Activated CD8-positive, alpha-beta T cell treated with anti-CD3 and anti-CD28 coated beads, Interleukin-2, amount 10 ng/mL, durations not matched to agents 7 days and 5 days (primary cell): ENCODE measurements at places on chromosomes 16 and 17. TPM values are rescaled to one million over a fixed set of nuclear protein-coding genes. Genes with fewer than 3 reads are reported as not detected.

GRCh38 chr17:46738544-46738943, 79.9 kb downstream of the WNT3 start:
- DNase-seq, result no peak

GRCh38 chr17:67750067-67750466, 32.3 kb downstream of the NOL11 start:
- DNase-seq, result no peak

DNA sequence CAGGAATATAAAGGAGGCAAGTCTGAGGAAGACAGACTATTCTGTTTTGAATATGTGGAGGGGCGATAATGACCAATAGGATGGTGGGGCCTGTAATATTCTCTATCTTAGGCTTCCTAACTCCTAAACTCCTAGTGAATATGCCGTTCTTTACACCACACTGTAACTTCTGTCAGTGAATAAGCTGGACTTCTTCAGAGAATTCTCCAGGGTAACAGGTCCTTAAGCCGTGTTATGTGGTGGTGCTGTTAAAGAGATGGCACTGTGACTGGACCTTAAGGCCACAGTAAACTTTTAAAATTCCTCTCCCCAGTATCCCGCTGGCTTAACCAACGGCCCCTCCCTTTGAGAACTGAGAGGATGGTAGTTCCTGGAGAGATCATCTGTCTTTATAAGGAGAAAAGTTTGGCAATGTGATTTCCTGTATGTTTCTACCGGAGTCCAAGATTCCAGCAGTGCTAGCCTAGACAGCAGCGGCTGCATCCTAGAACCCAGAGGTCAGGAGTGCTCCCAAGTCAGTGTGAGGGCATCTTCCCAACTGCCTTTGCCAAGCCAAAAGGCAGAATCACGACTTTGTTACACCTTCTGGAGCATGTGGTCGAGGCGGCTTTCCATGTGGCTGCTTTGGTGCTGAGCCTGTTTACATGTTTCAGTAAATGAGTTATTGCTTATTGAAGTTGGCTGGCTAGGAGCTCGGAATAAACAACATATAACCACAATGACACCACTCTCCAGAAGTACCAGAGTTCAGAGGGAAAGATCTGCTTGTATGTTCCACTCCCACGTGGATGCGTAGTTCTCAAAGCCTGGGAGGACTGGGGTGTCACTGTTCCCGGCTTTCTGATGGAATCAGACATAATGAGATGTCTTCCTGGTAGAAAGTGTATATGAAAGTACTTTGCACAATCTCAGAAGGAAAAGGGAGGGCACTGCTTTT, 41.0 kb downstream of the TUBD1 start:
- DNase-seq, result no peak

- no peak for DNase-seq
Observed at GRCh38 chr16:12742741-12743140, 60.9 kb downstream of the CPPED1 start.

The RHBDL1 gene
- 1.4 TPM for total RNA-seq

The HIC1 gene
- 70.8 TPM for total RNA-seq
